ENCODE measurements at places on chromosomes 13 and 19. TPM values are rescaled to one million over a fixed set of nuclear protein-coding genes. Genes with fewer than 3 reads are reported as not detected.

The CYP2A7 gene
- total RNA-seq: not detected

The EGLN2 gene
- 90.5 TPM for total RNA-seq

The USF2 gene
- total RNA-seq: 45.8 TPM

The ZSCAN4 gene
- total RNA-seq: not detected

The CILP2 gene
- under 0.01 TPM for total RNA-seq

The ZNF569 gene
- total RNA-seq: 7.2 TPM

The UBL5 gene
- 184 TPM for total RNA-seq

The EPS8L1 gene
- 0.75 TPM for total RNA-seq

The MIR17HG gene
- 1.9 TPM for total RNA-seq

The FGF22 gene
- total RNA-seq: 0.26 TPM

The LENG8 gene
- total RNA-seq: 34.9 TPM

The EFNA2 gene
- total RNA-seq: not detected

The PNMA8B gene
- 2.1 TPM for total RNA-seq

The KIR3DL2 gene
- total RNA-seq: not detected

The IL11 gene
- total RNA-seq: 1.1 TPM

The CGB5 gene
- not detected for total RNA-seq

The PODNL1 gene
- 0.87 TPM for total RNA-seq

The TNFSF13B gene
- 9.0 TPM for total RNA-seq

The RFPL4AL1 gene
- not detected for total RNA-seq

The ZNF878 gene
- total RNA-seq: 0.26 TPM

The FPR3 gene
- total RNA-seq: under 0.01 TPM
